T-cell (primary cell): ENCODE measurements at places on chromosomes 6 and 20. TPM values are rescaled to one million over a fixed set of nuclear protein-coding genes. Genes with fewer than 3 reads are reported as not detected.

Gene BTNL2
- total RNA-seq, result not detected

DNA sequence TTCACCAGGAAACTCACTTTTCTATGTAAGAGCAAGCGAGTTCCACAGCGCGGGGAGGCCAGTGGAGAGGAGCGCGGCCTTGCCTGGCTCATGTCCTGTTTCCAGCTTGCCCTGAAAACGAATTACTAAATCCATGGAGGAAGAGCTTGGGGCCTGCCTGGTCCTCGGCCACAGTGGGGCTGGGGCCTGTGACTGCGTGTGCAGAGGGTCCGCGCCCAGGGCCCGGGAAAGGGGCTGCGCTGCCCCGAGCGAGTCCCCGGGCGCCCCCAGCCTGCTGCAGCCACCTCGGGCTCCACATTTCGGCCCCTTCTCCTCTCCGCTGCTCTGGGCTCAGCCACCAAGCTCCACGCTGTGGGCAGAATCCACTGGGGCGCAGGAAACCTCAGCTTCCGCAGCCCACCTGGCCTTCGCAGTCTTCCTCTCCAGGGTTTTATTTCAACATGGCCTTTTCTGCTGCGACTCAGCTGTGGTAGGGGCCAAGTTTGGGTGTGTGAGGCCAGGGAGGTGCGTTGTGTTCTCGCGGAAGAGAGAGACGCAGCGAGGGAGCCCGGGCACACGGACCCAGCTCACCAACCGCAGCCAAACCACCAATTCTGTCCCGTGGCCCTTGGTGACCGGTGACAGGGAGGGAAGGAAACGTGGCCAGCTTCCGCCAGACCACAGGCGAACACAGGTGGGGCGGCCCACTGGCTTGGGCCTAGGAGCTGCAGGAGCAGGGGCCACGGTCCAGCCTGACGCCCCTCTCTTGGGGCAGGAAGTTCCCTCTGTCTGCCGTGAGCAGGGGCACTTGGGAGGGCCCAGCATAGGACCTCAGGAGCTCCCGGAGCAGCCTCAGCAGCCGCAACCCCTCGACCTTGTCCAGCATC, 211.4 kb downstream of the ERMARD start:
- DNase-seq, result no peak

DNA sequence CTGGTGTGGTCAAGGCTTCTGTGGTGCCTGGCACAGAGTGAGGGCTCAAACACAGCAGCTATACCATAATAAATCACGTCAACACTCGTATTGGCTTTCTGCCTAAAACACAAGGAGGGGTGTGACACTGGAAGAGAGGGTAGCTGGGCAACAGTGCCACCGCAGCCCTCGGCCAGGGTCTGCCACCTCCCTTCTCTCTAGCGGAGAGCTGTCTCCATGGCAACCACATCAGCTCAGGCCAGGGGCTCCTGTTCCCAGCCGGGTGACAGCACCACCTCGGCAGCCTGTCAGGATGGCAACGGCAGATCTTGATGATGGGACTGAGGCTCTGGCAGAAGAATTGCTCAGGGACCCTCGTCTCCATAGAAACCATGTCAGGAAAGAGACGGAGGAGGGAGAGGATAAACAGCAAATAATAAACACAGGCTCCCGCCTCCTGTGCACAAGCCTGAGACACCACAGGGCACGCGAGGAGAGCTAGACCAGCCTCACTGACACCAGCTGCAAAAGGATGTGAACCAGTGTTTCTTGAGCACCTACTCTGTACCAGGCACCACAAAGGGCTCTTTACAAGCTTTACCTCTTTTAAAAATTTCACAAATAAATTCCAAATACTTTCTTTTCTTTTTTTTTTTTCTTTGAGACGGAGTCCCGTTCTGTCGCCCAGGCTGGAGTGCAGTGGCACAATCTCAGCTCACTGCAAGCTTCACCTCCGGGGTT, 50.4 kb upstream of the TLDC2 start:
- no peak for DNase-seq

- DNase-seq, result no peak
These were observed 12.4 kb downstream of the B4GALT5 start for GRCh38 chr20:49701241-49701790.

DNA sequence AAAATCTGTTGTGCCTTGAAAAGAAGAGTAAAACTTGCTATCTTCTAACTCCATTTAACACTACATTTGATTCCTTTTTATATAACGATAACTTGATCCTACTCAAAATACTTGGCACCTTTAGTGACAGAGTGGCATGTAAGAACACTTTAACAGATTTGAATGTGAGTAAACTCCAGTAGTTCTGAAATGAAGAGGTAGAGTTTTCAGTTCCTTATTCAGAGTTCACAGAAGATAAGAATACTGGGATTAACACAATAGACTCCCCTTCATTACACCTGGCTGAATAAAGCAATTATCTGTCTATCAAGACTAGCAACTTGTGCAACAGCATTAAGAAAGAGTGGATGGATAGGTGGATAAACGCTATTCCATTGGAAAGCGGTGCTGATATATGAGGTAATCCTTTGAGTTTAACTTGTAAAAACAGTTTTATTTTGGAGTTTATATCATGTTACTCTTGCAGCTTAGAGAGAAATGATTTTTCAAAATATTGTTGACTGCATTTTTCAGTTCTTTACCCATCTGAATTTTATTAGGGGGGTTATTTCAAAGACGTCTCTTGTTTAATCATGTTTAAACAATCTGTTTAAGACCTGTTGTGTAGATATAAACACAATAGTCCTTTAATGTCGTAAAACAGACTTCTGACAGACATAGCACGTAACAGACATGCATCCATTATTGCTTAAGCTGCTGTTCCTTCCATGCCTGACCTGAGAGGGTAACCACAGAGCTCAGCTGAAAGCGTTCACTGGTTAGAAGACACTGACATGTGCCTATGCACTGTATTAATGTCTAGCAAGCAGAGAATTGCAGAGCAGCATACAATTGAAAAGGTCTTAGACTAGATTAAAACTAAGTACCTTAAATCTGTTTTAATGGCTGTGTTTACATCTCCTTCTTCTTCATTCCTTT, 102.4 kb upstream of the SUPT3H start:
- DNase-seq, result no peak

GRCh38 chr6:71908162-71908765, 21.9 kb downstream of the RIMS1 start:
- no peak for DNase-seq
